ENCODE measurements at places on chromosomes 13 and 19.

DNA sequence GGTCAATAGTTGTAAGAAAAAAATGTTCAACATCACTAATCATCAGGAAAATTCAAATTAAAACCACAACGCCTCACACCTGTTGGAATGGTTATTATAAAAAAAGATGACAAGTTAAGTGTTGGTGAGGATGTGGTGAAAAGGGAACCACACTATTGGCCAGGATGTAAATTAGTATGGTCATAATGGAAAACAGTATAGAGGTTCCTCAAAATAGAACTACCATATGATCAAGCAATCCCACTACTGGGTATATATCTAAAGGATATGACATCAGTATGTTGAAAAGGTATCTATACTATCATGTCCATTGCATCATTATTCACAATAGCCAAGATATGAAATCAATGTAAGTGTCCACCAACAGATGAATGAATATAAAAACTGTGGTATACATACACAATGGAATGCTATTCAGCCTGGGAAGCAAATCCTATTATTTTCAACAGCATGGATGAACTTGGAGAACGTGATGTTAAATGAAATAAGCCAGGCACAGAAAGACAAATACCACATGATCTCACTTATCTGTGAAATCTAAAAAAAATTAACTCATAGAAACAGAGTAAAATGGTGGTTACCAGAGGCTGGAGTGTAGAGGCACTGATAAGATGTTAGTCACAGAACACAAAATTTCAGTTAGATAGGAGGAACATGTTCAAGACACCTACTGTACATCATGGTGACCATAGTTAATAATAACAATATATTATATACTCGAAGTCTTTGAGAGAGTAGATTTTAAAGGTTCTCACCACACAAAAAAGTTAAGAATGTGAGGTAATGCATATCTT, 56.6 kb downstream of the TBC1D4 start:
- DNase-seq: no peak

DNA sequence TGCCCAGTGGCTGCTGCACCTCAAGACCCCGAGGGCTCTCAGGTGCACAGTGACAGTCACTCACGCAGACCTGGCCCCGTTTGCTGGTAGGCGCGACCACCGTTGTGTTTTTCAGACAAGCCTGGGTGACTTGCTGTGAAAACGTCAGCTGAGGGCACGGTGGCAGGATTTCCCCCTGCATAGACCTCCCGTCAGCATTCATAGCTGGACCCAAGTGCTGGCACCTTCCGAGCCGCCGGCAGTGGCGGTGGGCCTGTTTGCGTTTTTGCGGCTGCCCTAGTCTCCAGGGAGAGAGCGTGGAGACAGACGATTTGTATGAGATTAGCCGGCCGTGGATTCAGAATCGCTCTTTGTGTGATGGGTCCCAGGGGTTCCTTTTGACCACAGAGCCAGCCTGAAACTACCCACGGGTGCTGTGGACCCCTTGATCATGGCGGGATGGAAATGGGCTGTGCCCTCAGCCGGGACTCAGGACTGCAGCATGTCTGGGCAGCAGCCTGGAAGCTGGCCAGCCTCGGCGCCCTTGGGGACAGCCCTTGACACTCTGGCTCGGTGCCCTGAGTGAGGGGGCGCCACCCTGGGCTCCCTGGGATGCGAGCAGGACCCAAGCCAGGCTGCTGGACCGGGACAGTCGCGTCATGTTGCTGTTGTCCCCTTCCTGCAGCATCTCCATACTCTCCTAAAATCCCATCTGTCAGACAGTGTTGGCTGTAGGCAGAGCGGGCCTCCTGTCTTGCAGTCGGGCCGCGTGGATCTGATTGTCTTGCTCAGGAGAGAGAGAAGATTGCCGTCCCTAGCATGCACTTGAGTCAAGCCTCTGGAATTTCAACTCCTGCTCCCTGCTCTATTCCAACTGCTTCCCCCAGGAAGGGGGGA, 8.6 kb downstream of the KDM4B start:
- no peak for DNase-seq

- no peak for DNase-seq
Measured at GRCh38 chr13:41746259-41746658, 214.7 kb downstream of the VWA8 start.

- DNase-seq: no peak
Measured at GRCh38 chr19:49838885-49839588, 11.9 kb upstream of the PTOV1 start.

- no peak for DNase-seq
Measured at GRCh38 chr19:48454150-48454730, 1.1 kb upstream of the KCNJ14 start.

- DNase-seq: no peak
Measured at GRCh38 chr19:11061952-11062351, 27.3 kb upstream of the LDLR start.

DNA sequence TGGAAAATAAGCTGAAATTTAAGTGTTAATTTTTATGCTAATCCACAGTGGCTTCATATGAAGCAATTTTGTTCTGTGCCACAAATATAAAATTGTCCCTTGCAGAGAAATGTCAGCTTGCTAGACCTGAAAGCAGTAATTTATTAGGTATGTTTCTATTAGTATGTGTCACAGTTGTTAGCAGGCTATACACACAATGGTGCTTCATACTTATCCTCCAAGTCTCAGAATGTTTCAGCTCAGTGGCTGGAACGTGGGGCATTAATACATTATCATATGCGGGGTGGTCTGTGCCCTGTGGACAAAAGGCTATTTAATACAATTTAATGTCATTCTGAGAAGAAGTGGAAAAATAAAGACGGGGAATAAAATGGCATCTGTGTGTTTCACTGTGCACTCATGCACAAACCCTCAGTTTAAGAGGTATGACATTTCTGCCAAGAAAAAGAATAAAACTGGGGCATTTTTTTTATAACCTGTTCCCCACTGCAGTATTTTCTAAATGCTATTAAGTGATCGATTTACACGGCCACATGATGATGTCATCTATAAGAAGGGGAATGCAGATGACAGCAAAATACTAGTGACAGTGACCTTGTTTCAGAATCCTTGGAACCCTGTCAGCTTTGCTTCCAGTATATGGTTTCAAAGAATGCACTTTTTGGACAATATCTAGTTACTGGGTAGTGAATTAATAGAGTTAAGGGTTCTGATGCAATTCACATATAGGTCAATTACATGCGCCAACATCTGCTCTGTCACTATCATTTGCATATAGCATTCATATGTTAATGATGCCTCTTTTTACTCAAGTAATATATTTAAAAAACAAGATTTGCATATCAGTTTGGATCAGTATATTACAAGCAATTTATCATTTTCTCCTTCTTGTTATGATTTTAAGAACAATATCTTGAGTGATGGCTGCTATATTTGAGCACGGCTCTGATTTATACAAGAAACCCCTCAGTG, 21.2 kb upstream of the ZNF536 start:
- DNase-seq: no peak

DNA sequence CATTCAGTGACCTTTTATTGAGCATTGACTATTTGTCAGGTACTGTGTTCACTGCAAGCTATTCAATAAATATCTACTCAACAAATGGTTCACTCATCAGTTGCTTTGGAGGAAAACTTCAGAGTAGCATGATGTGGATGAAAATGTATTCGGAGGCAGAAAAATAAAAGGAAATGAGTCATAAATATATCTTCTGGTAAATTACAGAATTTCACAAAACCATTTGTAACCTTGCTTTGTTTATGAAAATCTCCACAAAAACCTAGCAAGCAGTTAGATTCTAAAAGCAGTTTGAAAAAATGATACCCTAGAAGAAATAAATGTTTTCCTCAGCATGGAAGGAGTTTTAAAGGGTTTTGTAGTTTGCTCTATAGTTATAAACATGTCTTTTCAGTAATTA, 399.6 kb downstream of the LMO7 start:
- DNase-seq: no peak

DNA sequence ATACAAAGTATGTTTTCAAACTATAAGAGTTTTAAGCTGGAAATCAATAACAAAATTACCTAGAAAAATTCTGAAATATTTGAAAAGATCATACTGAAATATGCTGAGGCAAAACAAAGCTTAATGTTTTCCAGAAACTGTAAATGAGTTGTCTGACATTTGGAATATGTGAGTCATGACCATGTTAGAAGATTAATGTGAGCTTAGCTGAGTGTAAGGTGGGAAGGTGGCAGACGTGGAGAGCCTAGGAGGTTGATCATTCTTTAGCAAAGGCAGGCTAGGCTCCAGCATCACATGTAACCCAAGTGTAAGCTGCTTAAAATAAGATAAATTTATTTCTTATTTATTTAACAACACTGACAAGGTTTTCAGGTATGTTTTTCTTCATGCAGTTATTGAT, 2086.1 kb upstream of the PCDH20 start:
- no peak for DNase-seq

DNA sequence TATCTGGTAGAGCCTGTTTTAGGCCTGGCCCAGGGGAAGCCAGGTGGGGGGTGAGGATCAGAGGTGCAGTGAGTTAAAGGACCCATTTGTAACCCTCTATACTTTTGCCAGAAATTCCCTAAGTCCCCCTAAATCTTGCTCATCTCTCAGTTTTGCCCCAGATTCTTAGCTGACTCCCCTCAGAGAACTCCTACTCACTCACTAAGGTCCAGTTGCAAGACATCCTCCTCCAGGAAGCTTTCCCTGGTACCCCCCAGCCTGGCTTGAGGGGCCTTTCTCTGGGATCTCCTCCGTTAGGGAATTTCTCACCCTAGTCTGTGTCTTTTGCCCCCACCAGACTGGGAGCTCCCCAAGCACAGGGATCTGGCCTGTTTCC, 1.9 kb downstream of the TSKS start:
- no peak for DNase-seq

GRCh38 chr19:35822579-35822978, 9.9 kb upstream of the PRODH2 start:
- DNase-seq: no peak

- no peak for DNase-seq
Measured at GRCh38 chr19:49712397-49712859, 21.5 kb downstream of the CPT1C start.

DNA sequence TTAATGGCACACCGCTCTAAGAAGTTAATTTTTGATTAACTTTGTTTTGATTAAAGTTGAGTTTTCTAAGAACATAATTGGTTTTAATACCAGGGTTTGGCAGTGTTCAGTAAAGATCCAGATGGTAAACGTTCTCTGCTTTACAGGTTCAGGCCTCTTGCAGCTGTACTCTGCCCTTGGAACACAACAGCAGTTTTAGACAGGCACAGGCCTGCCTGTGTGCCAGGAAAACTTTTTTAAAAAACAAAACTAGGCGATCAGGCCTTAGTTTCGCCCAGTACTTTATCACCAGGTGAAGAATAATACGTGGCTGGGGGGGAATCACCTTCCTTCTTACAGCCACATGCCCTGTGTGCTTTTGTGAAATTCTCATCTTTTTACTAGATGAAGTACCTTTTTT, 38.0 kb upstream of the TEX29 start:
- no peak for DNase-seq

DNA sequence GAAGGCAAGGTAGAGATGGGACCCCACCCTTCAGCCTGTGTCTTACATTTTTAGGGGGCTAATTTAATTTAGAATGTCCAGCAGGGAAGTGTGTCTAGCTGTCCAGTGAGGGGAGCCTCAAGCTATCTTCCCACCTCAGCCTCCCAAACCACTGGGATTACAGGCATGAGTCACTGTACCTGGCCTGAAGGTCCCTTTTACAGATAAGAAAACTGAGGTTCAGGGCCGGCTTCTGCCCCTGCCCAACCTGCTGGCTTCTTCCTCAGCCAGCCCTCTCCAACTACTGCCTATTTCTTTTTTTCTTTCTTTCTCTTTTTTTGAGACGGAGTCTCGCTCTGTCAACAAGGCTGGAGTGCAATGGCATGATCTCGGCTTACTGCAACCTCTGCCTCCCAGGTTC, 19.4 kb upstream of the HOMER3 start:
- no peak for DNase-seq

GRCh38 chr19:17646441-17646840, 41.7 kb downstream of the UNC13A start:
- DNase-seq: no peak

GRCh38 chr13:29561918-29562317, 33.6 kb downstream of the SLC7A1 start:
- no peak for DNase-seq

- no peak for DNase-seq
Measured at GRCh38 chr19:51508059-51508733, 6.6 kb upstream of the SIGLEC12 start.

- no peak for DNase-seq
Measured at GRCh38 chr19:30046522-30046921, 104.5 kb downstream of the URI1 start.

DNA sequence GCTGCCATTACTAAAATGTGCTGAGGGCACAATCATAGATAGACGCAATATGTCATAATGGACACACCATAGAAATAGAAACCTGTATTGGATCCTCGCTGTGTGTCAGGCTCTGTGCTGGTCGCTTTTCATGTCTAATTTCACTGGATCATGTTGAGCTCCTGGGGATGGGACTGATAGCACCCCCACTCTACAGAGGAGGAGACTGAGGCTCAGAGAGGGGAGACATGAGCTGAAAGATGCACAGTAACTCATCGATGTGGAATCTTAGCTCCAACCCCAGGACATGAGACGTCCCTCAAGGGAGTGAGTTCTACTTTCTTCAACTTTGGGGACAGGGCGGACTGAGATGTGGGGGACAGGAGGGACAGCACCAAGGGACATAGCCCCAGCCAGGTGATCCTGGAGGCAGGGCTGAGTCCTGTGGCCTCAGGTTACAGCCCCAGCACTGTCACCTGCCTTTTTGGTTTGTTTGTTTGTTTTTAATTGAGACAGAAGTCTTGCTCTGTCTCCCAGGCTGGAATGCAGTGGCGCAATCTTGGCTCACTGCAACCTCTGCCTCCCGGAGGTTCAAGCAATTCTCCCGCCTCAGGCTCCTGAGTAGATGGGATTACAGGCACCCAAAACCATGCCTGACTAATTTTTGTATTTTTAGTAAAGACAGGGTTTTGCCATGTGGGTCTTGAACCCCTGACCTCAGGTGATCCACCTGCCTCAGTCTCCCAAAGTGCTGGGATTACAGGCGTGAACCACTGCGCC, 6.6 kb upstream of the GIPC1 start:
- no peak for DNase-seq

DNA sequence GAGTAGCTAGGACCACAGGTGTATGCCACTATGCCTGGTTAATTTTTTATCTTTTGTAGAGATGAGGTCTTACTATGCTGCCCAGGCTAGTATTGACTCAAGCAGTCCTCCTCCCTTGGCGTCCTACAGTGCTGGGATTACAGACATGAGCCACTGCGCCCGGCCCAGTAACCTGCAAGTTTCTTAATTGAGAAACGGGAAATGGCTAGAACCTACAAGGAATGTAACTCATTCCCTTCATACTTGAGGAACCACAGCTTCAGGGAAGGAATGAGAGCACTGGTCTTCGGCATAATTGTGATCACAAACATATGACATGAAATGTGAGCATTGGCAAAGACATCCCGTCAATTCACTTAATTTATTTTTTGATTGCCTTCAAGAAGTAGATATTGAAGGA, 157.0 kb downstream of the KLF5 start:
- no peak for DNase-seq

DNA sequence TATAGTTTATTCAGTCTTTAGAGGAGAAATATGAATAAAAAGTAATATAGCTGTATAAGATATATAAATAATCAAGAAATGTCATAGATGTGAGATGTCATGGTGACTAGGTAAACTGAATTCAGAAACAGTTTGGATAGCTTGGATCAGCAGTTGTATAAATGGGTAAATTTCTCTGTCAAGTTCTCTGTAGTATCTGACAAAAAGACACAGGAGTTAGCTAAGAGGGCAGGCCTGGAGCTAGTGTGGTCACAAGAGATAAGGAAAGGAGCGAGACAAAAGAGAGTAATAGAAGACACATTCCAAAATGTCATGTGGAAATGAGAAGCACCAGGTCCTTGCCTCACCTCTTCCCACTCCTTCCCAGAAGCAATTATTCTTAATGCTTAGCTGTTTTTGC, 349.0 kb downstream of the LMO7 start:
- DNase-seq: no peak
